AG08395 (cell line): ENCODE measurements at places on chromosomes 12 and 14.
A peak's percentile ranks its signal among the peaks of the same experiment; 100 is the strongest.

DNA sequence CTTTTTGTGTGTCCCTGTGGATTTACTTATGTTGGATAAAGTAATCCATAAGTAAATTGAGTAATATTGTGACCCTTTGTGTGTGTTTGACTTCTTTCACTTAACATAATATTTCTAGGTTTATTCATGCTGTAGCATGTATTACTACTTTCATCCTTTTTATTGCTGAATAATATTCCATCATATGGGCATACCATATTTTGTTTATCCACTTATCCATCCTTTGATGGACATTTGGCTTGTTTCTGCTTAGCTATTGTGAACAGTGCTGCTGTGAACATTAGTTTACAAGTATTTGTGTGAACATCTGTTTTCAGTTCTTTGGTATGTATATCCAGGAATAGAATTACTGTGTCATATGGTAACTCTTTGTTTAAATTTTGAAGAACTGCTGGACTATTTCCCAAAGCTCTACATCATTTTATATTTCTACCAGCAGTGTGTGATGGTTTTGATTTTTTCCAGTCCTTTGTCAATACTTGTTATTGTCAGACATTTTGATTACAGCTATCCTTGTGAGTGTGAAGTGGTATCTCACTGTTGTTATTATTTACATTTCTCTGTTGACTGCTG is 25.2 kb downstream of the G2E3 start:
- no peak for DNase-seq

DNA sequence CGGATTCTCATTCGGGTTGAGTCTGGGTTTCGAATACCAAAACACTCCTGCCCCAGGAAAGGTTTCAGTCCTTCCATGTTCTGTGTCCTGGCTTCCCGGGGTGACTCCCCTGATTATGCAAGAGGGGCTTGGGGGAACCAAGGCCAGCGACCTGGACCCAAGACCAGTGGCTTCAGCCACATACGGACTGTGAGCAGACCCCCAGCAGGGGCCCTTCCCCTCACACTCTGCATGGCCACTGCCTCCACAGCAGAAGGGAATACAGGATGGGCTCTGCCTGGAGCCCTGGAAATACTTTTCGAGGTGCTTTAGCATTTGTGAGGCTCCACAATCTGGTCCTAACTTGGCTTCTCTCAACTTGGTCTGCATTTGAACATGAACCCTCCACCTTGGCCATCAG is 19.1 kb downstream of the HDAC7 start:
- DNase-seq = no peak

DNA sequence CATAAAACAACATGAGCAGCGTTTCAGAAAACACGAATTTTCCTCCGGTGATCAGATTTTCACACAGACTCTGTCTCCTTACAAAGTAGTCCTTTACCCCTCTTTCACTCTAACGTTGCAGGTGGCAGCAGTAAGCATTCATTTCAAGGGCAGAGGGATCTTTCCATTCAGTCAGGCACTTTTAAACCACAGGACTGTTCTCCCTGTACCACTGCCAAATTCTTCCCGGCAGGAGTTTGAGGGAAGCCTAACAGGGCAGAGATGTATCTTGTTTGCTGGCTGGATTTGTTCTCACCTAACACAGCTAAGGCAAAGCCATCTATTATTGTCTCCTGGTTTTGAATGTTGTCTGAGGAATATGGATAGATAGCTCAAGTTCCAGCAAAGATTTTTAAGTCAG is 1187.3 kb upstream of the SEL1L start:
- no peak for DNase-seq

DNA sequence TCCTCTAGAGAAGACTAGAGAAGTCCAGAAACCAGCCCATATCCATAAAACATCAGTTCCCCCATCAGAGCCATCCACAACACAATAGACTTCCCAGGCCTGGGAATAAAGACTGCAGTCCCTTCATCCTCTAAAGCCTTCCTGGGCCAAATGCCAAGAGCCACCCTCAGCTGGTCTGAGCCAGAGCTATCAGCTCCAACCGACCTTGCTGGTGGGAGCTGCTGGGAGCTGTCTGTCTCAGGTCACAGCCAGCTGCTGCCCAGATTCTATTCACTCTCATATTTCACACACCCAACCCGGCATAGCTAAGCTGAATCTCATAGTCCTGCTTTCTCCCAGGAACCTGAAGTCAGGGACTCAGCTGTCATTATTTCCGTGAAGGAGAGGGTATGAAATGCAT is 10.9 kb upstream of the TFCP2 start:
- no peak for DNase-seq

GRCh38 chr14:82855912-82856391 is 1322.3 kb upstream of the SEL1L start:
- peak; percentile 9 for DNase-seq

DNA sequence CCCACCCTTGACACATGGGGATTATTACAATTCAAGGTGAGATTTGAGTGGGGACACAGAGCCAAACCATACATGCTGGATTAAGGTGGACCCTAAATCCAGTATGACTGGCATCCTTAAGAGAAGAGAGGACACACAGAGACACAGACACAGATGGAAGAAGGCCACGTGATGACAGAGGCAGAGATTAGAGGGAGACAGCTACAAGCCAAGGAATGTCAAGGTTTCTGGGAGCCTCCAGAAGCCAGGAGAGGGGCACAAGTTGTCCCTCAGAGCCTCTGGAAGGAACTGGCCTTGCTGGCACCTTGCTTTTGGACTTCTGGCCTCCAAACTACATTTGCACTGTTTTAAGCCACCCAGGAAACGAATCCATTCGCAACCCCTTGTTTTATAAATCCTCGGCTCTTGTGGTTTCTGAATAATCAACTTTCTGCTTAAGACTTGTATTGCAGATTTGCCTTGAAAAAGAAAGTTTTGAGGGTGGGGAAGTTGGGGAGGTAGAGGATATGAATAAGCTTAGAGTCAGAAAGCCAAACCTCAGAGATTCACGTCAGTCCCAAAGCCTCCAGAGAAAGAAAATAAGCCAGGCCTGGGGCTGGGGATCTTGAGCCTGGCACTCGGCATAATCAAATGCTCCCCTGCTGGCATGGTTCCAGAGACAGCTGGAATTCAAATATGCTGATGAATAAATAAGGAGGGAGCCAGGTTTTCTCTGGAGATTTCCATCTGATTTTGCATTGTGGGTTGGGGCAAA is 224.2 kb upstream of the PWP1 start:
- peak; percentile 72 for DNase-seq

GRCh38 chr12:103928682-103929045 is 1.5 kb upstream of the HSP90B1 start:
- no peak for DNase-seq

GRCh38 chr12:91249518-91250272 is 67.1 kb upstream of the DCN start:
- peak; percentile 44 for DNase-seq

GRCh38 chr12:19575337-19576243 is 136.3 kb downstream of the AEBP2 start:
- DNase-seq = peak; percentile 34

- no peak for DNase-seq
These were observed 3.6 kb downstream of the TNS2 start for GRCh38 chr12:53053218-53054111.

- DNase-seq = no peak
These were observed 102.9 kb upstream of the FSCB start for GRCh38 chr14:44609876-44610510.

- DNase-seq = no peak
These were observed 210.6 kb downstream of the ADGRD1 start for GRCh38 chr12:131164096-131164872.

GRCh38 chr12:69067713-69068112 is 134.7 kb upstream of the CPM start:
- no peak for DNase-seq

- no peak for DNase-seq
These were observed 94.9 kb downstream of the SLCO1A2 start for GRCh38 chr12:21239866-21240265.

- DNase-seq = peak; percentile 67
These were observed 248.6 kb upstream of the KRR1 start for GRCh38 chr12:75759842-75760572.

DNA sequence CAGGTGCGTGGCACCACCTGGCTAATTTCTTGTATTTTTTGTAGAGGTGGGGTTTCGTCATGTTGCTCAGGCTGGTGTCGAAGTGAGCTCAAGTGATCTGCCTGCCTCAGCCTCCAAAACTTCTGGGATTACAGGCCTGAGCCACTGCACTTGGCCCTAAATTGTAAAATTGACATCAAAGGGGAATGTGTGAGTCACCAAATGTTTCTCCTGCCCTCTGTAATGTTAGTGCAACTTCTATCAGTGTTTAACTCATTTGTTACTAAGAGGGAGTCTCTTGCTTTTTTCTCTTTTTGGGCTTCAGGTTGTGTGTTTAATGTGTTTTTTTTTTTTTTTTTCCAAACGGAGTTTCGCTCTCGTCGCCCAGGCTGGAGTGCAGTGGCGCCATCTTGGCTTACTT is 2.3 kb downstream of the TULP3 start:
- peak; percentile 69 for DNase-seq

DNA sequence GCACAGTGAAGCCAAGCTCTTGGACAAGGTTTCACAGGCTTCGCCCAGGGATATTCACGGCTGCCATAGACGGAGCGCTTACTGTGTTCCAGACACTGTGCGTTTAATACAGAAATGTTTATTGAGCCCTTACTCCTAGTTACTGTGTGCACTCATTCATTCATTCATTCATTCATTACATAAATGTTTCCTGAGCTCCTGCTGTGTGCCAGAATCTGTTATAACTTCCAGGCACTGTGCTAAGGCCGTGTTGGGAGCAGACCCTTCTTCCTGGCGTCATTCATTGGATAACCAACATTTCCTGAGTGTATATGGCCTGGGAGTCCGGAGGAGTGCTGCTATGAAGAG is 760 bp upstream of the MED13L start:
- no peak for DNase-seq

DNA sequence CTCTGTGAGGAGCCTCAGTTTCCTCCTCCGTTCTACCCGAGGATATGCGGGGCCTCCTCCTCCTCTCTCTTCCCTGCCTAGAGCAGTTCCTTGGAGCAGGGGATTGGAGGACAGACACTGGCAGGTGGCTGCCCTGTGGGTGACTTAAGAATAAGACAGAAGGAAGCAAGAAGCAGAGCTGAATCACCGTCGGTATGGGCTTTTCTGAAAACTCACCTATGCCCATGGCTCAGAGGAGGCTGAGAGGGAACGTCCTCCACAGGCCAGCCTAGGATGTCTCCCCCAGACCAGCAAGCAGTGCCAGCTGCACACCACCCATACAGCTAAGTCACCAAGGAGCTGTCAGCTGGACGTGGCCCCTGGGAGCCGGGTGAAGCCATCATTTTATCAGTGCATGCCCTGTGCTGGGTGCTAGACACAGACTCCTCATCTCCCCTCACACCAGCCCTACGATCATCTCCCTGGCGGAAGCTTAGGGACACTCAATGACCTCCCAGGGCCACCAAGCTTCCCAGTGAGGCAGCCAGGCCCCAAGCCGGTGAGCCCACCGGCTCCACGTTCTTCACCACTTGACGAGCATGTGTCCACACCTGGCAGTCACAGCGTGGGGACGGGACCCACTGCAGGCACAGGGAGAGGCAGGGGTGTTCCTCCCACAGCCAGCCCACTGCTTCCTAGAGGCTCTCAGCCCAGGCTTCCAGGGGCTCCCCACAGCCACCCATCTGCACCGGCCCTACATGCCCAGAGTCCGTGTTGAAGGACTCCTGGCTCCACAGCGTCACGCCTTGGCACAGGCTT is 21.4 kb downstream of the ITPK1 start:
- no peak for DNase-seq

DNA sequence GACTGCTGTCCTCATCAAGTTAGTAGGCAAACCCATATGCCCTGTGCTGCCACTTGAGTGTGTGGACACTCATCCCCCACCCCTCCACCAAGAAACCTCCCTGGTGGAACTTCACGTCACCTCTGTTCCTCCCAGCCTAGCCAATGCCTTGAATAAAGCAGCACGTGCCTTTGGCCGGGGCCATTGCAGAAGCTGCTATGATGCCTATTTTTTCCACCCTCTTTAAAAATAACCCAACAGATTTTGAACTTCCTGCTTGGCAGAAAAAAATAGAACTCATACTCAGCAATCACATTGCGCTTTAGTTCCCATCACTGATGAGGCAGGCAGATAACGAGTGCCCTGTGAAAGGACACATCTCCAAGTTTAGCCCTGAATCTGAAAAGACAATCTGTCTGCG is 23.1 kb upstream of the PWP1 start:
- DNase-seq = no peak

DNA sequence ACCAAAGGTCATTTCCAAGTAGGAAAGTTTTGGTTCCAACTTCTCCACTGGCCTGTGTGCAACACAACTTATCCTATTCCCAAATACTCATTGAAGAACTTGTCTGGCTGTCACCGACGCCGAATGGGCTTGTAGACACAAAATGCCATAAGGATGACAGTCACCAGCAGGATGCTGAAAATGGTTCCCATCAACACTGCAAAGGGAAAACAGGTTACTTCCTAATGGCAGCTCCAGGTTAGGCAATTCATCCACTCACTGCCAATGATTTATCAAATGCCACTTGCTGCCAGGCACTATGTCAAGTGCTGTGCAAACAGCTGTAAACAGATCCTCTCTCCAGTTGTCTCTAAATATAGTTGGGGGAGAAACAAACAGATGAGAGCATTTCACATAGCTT is 6.1 kb downstream of the C12orf76 start:
- no peak for DNase-seq

- no peak for DNase-seq
These were observed 2.0 kb upstream of the CPNE8 start for GRCh38 chr12:38907201-38907923.

GRCh38 chr12:119942386-119942785 is 46.6 kb upstream of the BICDL1 start:
- no peak for DNase-seq

DNA sequence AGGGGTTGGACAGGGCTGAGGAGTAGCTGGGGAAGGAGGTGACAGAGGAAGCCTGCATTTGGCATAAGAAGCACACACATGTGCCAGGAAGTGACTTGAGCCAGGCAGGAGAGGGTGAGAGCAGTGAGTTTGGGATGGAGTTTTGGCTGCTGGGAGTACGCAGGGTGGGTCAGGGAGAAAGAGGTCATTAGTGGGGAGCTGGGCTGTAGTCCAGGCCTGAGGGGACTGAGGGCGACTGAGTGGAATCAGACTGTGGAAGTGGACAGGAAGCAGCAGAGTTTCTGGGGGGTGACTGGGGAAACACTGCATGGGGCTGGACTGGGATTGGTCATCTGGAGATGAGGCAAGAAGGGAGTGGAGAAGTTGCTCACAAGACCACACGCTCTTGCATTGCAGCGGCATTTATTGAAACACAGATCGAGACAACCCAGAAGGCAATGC is 7.6 kb downstream of the KRT85 start:
- no peak for DNase-seq

DNA sequence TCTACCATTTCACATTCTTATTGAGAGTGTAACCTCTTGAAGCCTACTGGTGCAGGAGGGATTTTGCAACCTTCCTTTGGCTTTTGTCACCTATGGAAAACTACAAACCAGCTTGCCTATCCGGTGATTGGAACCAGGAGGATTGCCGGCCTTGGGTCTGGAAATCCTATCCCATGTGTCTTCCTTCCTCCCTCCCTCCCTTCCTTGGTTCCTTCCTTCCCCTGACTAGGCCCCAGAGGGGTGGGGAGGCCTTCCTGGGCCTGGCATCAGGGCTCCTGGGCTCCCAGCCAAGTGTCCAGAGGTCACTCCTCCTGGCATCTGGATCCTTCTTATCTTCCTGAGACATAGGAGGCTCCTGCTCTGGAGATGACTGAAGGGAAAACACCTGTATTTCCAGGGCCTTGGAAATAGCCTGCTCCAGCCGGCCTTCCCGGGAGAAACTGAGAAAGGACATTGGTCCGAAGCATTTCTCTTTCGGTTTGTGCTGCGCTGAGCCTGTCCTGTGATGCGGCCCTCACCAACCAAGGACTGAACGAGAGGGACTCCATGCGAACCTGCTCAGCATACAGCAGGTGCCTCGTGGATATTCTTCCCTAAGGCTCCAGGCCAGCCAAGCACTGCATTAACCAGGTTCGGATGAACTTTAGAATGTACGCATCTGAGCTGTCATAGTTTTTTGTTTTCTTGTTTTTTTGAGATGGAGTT is 43.4 kb downstream of the PSMA6 start:
- DNase-seq = no peak
